ENCODE measurements at places on chromosomes 5 and 9. TPM values are rescaled to one million over a fixed set of nuclear protein-coding genes. Genes with fewer than 3 reads are reported as not detected.

DNA sequence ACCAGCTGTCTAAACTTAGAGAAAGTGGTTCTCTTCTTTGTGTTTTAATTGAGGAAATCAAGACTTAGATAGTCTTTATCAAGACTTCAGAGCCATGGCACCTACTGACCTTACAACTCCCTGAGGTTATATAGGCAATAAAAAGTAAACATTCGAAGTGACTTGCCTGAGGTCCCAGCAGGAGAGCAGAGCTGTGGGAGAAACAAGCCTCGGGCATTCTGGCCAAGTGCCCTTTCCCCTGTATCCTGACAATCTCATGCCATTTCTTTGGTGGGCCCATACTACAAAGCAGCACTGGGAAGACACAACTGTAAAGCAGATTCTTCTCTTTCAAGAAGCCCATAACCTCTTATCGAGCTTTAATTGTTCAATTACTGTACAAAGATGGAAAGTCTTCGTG lies 23.1 kb downstream of the FREM1 start:
- no peak for DNase-seq

DNA sequence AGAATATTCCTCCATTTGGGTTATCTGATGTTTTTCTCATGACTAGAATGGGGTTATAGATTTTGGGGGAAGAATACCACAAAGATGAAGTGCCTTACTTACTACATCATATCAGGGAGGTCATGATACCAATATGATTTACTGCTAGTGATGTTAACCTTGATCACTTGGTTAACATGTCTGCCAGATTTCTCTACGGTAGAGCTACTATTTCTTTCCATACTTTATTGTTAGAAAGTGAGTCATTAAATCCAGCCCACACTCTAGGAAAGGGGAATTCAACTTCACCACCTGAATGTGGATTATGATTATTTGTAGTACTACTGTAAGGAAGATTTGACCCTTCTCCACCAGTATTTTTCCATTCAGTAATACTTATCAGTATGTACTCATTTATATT lies 64.7 kb downstream of the UBE2R2 start:
- no peak for DNase-seq

- DNase-seq = no peak
Measured at GRCh38 chr5:33984671-33985124, at the start of gene SLC45A2. TSS of gene SLC45A2 (minus strand) at chr5:33984693. CDS start at chr5:33984583, 110 bp downstream.

DNA sequence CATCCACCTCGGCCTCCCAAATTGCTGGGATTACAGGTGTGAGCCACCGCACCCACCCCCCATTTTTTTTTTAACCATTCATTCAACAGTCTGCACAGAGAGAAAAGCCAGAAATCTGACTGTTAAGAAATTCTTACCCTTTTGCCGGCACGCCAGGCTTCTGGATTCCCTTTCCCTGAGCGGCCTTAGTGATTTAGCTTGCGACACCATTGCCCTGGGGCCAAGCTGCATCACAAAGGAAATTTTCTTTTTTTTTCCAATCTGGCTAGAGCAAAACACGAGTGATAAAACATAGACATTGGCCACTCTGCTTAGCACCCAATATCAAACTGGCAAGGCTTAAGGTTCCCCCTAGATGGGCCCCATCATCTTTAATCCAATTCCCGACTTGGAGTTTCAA lies 21.2 kb upstream of the ATOSB start:
- no peak for DNase-seq

- no peak for DNase-seq
Measured at GRCh38 chr5:135079760-135080159, 45.7 kb upstream of the PITX1 start.

- no peak for DNase-seq
Measured at GRCh38 chr9:107547772-107548297, 58.3 kb upstream of the KLF4 start.

DNA sequence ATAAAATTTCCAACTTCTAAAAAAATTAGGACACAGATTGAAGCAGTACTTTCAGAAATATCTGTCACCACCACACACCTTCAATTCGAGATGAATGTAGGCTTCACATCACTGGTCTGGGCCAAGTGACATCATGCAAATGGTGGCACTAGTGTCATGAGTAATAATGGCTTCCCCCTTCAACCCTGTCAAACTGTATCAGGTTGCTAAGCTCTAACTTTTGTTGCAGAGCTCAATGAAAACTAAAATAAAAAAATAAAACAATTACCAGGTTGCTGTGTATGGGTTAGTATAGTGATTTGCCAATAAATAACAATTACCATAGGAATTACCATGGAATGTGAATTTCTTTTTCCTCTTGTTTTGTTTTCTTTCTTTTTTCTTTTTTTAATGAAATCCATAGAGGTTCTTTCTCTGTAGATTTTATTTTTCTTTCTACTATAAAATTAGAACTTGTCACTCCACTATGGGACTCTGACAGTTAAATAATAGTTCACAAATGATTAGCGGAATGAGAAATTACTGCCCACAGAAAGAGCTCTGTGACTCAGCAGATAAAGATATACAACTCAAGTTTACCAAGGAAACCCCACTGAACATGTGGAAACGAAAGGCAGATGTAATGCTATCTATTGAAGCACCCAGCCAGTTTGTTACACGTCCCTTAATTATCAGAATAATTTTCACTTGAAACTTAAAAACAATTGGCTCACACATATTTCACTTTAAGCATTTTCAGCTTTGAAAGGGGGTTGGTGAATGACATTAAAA lies 783.8 kb upstream of the WWC1 start:
- DNase-seq = no peak

GRCh38 chr5:66633754-66634153 lies 37.6 kb downstream of the MAST4 start:
- no peak for DNase-seq

DNA sequence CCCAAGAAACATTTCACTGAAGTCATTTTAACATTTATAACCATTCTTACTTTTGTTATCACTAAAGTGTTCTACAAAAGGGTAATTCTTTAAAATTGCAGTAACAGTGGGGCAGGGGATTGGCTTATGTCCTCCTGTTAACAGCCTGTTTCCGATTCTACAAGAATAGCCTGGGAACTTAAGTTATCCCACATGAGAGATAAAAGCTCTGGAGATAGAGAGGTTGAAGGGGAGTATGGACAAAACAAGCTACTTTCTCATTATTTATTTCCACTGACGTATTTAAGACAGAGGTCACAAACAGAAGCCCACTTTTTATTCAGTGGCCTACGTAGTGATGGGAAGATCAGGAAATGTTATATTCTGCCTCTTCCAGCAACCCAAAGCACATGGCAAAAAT lies 98.7 kb downstream of the EPB41L4A start:
- no peak for DNase-seq

The FAM221B gene
- total RNA-seq = not detected

The COL27A1 gene
- total RNA-seq = 8.0 TPM

The CD274 gene
- total RNA-seq = 9.0 TPM

The CD180 gene
- total RNA-seq = 0.65 TPM

The EIF4EBP3 gene
- 12.0 TPM for total RNA-seq

The HAVCR2 gene
- 2.6 TPM for total RNA-seq

The LCN10 gene
- 7.7 TPM for total RNA-seq

All from Right ventricle myocardium superior (tissue), 1 donor.